ENCODE measurements at places on chromosomes 2 and 18.

- peak; percentile 94 for ATAC-seq
Observed at GRCh38 chr2:44836174-44836573, 105.3 kb upstream of the SIX3 start.

GRCh38 chr2:128436479-128437203 is 118.0 kb upstream of the HS6ST1 start:
- no peak for ATAC-seq

- ATAC-seq: no peak
Observed at GRCh38 chr18:68803356-68803755, 5.5 kb downstream of the CCDC102B start.

GRCh38 chr2:30110773-30111172 is 36.0 kb upstream of the YPEL5 start:
- no peak for ATAC-seq

- no peak for ATAC-seq
Observed at GRCh38 chr2:212694398-212694797, 155.8 kb upstream of the ERBB4 start.

DNA sequence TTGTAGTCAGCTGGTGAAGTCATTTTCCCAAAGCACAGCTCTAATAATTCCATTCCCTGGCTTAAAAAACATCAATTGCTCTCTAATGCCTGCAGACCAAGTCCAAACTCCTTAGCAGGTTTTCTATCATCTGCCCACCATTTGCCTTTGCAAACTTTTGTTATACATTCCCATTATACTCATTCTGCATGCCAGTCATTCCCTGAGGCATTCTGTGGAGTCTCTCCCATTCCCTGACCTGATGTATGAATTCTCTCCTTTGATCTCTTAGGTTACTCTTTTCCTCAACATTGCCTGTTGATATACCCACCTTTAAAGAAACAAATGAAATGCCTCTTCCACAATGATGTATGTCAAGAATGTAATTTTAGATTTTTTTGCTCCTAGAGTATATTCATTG is 852.0 kb upstream of the FSHR start:
- ATAC-seq: no peak

GRCh38 chr2:129653246-129653645 is 326.2 kb upstream of the RAB6C start:
- ATAC-seq: no peak

DNA sequence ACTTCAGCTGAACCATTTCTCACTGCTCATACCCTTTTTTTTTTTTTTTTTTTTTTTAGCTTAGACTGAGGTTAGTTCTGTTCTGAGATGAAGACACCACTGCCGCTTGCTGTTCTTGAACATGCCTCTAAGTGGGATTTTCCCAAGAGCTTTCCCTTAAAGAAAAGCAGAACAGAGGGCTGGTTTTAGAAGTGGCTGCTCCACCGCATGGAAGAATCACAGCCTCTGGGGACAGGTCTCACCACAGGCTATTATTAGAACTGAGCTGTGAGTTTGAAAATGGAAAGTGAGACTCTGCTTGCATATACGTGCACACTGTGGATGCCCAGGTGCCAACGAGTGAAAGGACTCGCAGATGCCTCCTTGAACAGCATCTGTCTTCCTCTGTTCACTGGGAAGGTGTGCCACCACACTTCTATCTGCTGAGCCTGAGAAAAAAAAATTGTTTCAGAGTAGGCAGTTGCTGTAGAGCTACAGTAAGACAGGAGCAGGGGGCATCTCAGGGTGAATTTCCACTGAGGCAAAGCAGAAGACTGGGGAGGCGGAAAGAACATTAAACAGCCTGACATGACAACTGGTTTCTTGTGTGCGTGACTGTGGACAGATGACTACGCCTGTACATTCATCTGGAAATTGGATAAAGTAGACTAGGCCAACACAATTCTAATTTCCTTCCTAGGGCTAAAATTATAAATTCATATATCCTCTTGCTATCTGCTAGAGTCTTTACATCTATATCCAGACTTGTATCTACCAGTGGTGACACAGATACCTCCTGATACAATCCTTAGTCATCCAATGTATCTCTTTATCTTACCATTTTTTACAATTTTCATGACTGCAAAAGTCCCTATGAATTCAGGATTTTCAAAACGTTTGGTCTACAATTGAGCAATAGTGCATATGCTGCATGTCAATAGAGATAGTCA is 1045.7 kb upstream of the CELF4 start:
- ATAC-seq: peak; percentile 45

GRCh38 chr2:74168739-74169138 is 9.9 kb downstream of the MOB1A start:
- ATAC-seq: peak; percentile 21

DNA sequence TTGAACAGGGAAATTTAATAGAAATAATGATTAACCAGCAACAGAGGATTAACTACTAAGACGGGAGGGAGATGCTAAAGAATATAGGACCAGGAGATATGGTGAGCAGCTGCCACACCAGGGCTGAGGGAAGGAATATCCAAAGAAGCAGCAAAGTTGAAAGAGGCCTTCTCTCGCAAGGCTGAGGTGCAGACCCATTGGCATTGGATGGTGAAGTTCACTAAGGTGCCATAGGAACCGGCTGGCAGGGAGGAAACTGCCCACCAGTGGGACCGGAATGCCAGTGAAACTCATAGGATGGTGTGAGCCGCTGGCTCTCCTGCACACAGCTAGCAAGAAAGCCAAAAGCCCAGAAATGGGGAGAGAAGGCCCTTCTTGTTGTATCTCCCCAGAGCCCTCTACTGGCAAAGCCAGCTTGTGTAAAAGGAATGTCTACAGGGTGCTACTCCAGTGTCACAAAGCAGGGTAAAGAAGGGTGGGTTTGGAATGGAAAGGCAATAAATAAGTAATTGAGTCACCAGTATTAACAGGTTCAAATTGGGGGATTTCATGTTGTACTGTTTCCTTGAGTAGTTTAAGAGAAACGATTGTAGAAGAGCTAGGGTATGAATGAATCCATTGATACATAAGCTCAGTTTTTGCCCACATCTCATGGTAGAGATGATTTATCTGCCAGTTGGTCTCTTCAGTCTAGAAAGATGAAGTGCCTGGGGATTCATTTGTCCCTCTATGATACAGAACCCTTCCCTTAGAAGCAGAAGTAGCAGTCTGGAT is 36.0 kb downstream of the FARP2 start:
- ATAC-seq: no peak

DNA sequence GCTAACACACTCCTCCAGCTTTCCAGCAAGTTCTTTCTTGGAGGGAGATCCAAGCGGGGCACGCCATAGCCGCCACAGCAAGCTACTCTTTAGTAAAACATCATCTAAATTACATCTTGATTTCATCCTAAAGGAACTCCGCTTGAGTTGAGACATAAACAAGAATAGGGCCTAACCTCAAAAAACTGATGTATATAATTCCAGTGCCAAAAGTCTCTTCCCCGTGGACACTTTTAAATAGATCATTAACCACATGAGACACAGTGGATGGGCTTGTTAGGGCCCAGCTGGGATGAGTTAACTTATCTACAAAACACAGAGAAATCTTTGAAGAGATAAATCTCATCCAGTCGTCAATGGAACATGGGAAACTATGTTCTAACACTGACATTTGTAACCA is 20.8 kb upstream of the MLPH start:
- no peak for ATAC-seq

DNA sequence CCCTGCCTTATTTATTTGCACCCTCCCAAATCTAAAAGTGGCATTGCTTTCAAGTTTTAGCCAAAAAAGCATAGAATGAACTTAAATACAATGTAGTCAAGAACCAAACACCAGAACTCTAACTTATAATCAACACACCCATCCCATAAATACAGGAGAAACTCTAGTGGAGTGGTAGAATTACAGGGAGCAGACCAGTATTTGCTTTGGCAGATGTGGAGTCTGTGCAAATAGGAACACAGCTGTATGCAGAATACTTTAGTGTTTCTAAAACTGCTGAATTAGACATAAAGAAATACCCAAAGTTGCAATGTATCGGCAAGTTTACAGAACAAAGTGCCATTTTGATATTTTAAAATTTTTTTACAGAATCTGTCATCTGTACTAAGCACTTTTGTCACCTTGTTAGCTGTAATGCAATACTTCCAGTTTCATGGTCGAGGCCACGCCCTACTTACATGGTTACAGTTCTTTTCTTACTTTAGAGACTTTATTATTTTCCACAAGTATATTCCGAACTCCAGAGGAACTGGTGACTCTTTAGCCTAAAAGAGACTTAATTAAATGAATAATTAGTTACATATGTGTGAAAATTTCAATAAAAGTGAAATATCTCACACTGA is 23.7 kb upstream of the COL5A2 start:
- ATAC-seq: no peak

GRCh38 chr2:239548451-239548871 is 147.6 kb upstream of the HDAC4 start:
- peak; percentile 93 for ATAC-seq

DNA sequence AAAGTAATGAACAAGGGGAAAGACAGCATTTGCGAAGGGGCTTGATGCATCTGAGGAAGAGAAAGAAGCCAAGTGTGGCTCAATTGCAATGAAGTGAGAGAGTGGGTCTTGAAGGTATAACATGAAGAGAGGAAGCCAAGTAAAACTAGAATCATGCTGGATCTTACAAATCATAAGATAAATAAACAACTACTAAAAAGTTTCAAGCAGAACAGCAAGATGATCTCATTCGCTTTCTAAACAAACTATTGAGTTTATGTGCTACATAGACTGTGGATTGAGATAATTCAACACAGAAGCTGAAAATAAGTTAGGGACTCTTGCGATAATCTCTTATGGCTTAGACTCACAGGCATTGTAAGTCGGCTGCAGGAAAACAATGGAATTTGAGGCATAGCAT is 1310.5 kb upstream of the NRXN1 start:
- ATAC-seq: no peak

DNA sequence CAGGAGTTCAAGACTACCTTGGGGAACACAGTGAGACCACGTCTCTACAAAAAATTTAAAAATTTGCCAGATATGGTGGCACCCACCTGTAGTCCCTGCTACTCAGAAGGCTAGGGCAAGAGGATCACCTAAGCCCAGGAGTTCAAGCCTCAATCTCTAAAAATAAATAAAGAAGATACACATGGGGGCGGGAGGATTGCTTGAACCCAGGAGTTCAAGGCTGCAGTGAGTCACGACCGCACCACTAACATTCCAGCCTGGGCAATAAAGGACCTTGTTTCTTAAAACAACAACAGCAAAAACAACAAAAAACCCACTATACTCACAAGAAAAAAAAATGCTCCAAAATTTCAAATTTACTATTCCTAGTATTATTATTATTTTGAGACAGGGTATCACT is 10.0 kb upstream of the ICA1L start:
- no peak for ATAC-seq

DNA sequence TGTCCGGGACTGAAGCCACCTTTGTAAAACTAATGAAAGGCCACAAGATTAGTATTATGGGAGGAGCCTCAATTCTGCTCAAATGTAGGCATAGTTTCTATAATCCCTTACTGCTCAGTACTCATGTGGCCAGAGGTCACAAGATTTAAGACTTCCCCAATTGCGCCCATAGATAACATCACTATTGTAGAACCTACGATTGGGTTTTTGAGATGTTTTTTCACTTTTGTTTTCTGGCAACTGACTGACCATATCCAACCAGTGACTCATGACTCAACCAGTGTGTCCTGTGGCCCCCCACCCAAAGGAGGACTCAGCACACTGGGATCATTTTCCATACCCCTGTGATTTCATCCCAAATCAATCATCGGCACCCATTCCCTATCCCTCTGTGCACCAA is 15.2 kb upstream of the TSPYL6 start:
- ATAC-seq: no peak

GRCh38 chr2:101083613-101084012 is 67.6 kb downstream of the TBC1D8 start:
- ATAC-seq: no peak

- no peak for ATAC-seq
Observed at GRCh38 chr2:188787021-188787657, 187.0 kb upstream of the COL3A1 start.

GRCh38 chr2:175823002-175823706 is 178.9 kb downstream of the LNPK start:
- no peak for ATAC-seq

DNA sequence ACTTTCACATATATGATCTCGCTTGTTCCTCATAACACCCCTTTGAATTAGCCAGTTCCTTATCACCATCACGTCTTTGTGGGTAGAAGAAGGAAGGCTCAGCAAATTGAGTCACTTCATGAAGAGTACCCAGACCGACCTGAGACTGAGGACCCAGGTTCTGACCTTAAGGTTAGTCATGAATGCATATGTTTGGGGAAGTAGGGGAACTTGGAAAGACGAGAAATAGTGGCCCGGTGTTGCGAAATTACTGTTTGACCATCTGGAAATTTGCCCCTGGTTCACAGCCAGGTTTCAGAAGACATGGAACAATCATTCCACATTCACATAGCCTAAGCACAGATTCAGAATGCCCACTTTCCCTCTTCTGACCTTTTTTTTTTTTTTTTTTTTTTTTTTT is 59.8 kb downstream of the MEIS1 start:
- no peak for ATAC-seq

- ATAC-seq: no peak
Observed at GRCh38 chr18:30432349-30432748, 610.2 kb downstream of the DSC3 start.

GRCh38 chr2:27032495-27033252 is at the start of gene TMEM214:
TMEM214 (plus strand) TSS chr2:27032965; CDS start chr2:27033016, 51 bp downstream.
- peak; percentile 99 for ATAC-seq

- ATAC-seq: no peak
Observed at GRCh38 chr2:64617631-64618151, 36.0 kb downstream of the SERTAD2 start.

DNA sequence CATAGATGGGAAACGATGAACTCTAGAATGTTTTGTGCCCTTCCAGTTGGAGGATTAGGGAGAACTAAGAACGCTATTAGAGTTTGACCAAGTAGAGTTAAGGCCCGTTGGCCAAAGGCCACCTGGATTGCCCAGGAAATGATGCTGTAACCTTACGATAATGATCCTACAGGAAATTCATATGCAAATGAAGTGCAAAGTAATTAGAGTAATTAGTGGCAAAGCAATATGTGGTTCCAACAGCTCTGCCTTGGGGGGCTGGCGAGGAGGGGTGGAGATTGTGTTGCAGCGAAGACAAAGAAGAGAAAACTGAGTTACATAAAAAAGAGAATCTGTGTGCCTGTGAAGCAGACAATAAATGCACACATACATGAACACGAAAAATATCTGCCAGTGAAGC is 61.5 kb upstream of the BOD1L2 start:
- ATAC-seq: no peak

DNA sequence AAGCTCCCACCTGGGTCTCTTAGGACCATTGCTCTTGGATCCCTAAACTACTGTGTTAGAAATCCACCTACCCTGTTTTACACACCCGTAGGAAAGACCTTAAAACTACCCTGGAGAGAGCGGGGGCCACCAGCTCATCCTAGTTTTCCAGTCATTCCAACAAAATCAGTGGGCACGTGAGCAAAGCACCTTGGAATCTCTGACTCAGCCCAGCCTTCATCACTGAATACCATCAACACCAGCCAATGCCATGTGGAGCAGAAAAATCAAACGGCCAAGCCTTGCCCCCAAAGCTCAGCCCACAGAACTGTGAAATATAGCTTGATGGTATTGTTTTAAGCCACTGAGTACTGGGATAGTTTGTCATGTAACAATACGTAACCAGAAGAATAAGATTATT is 449.7 kb upstream of the CHAC2 start:
- no peak for ATAC-seq

Data from activated CD4-positive, CD25-positive, alpha-beta regulatory T cell treated with anti-CD3 and anti-CD28 coated beads, Interleukin-2, amount 50 U/mL, for 24 hours (primary cell).